ENCODE measurements at places on chromosomes 6 and 20. TPM values are rescaled to one million over a fixed set of nuclear protein-coding genes. Genes with fewer than 3 reads are reported as not detected.

Gene RIPOR2
- total RNA-seq, result not detected

Gene NCOA6
- 17.4 TPM for total RNA-seq

Gene HS3ST5
- total RNA-seq, result not detected

Gene CALHM4
- not detected for total RNA-seq

Gene PTK7
- 3.7 TPM for total RNA-seq

Gene HLA-DQB1
- not detected for total RNA-seq

Gene PI3
- total RNA-seq, result 2.1 TPM

Gene E2F1
- 21.9 TPM for total RNA-seq

Gene NKAIN2
- not detected for total RNA-seq

Gene SLC25A27
- 0.47 TPM for total RNA-seq

Gene TMC2
- total RNA-seq, result not detected

Gene TRIM31
- 1.4 TPM for total RNA-seq

Gene SLC17A2
- not detected for total RNA-seq

Gene NQO2
- 79.8 TPM for total RNA-seq

Gene SAMD5
- 0.48 TPM for total RNA-seq

Gene CRISP3
- not detected for total RNA-seq

Gene TRIM10
- not detected for total RNA-seq

Gene SGK2
- 9.9 TPM for total RNA-seq

Gene R3HDML
- 0.75 TPM for total RNA-seq

Gene MYH7B
- 0.10 TPM for total RNA-seq

Gene BCAS1
- 0.37 TPM for total RNA-seq

Gene FITM2
- total RNA-seq, result 8.7 TPM

Gene EBF4
- 2.3 TPM for total RNA-seq

Gene AIF1
- not detected for total RNA-seq

Gene FAM217A
- not detected for total RNA-seq
